Muscle of back (tissue), 13 donors: ENCODE measurements at places on chromosomes 11 and 22.
A peak's percentile ranks its signal among the peaks of the same experiment; 100 is the strongest.

DNA sequence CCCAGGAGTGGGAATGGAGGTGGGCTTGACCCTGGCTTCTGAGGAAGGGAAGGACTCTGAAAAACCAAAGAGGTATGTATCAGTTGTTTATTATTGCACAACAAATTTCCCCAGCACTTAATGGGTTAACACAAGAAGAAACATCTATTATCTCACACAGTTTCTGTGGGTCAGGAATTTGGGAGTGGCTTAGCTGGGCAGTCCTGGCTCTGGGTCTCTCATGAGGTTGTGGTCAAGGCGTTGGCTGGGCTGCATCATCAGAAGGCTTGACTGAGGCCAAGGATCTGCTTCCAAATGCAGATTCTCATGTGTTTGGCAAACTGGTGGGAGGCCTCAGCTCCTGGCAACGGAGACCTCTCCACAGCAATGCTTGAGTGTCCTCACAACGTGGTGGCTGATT, 17.5 kb upstream of the SMIM38 start:
- DNase-seq, result no peak

- DNase-seq, result no peak
Observed at GRCh38 chr22:41028841-41029240, 63.6 kb upstream of the EP300 start.

- peak; percentile 51 for DNase-seq
Observed at GRCh38 chr11:99015634-99016454, 4.9 kb upstream of the CNTN5 start.

DNA sequence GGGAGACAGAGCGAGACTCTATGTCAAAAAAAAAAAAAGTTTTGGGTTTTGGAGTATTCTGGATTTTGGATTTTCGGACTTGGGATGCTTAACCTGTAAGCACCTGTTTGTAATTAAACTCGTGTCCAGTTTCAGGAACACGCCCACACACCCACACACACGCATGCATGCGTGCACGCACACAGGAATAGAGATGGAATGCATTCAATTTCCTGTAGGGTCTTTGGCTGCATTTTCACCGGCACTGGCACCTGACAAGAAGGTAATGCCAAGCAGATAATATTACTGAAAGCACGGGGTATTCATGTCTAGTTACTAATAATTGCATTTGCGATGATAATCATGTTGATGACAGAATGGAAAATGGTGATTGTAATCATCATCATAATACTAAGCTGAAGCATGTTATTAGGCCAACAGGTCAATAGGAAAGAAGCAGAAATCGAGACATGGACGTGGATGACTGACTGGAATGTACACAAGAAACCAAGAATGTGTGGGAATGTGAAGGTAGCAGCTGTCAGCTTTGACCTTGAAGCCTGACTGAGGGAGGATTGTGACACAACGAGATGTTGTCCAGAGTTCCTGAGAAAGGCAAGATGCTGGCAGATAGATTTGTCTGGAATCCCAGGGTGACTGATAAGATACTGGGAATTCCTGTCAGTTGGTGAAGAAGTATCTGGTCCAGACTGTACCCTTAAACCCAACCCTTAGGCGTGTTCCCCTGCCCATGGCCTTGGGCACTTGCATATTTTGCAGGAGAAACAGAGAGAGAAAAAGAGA, 108.6 kb downstream of the SYN3 start:
- no peak for DNase-seq

DNA sequence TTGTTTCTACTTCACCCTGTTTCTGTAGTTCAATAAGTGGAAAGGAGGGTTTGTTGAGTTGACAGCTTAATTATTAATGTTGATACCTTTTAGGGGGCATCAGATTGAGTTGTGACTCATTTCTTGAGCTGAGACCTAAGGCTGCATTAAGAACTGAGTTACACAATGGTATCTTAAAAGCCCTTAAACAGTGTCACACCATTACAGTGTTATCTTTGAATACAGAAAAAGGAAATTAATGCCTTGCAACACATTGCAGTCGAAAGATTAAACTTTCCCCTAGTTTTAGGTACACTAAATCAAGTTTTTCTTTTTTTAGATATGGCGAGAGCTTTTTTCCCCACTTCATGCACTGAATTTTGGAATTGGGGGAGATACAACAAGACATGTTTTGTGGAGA, 16.7 kb downstream of the PAFAH1B2 start:
- no peak for DNase-seq

GRCh38 chr11:123321636-123322035, 108.4 kb upstream of the GRAMD1B start:
- DNase-seq, result no peak

- DNase-seq, result no peak
Observed at GRCh38 chr22:43953988-43954785, 1.1 kb upstream of the SAMM50 start.

DNA sequence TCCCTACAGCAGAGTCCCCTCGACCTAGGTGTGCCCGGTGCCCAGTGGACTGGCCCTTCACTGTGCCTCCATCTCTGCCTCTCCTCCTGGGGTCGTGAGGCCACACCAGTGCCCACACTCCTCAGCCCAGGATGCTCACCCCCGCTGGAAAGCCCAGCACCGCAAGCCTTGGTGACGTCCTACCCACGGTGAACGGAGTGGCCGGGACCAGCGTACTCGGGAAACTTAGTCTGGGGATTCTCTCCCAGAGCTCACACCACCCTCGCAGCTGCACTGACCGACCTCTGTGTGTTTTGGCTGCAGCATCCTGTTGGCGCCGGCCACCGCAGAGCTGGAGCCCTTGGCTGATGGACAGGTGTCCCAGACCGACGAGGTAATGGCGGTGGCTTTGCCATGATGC, 35.5 kb upstream of the KRTAP5-7 start:
- no peak for DNase-seq

- DNase-seq, result no peak
Observed at GRCh38 chr11:128283451-128283850, 303.9 kb downstream of the ETS1 start.

- DNase-seq, result no peak
Observed at GRCh38 chr11:45386972-45387371, 100.8 kb upstream of the SYT13 start.

DNA sequence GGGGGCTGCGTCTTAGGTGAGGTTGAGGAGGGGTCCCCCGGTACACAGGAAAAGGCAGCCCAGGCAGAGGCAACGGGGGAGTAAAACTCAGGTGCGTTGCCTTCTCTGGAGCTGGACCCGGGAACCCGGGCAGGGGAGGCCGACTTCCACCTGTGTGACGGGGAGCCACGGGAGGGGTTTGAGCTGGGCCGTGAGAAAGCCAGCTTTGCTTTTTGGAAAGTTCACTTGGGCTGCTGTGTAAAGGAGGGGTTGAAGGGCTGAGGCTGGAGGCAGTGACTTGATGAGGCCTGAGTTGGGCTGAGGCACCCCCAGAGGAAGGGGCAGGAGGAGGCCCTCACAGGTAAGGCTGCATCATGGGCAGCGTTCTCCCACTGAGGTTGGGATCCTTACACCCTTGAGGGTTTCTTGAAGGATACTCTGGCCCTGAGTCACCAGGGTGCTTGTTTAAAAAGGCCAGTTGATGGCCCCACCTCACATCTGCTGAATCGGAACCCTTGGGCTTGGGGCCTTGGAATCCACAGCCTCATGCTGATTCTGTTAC, 47.2 kb downstream of the CHRDL2 start:
- DNase-seq, result no peak

DNA sequence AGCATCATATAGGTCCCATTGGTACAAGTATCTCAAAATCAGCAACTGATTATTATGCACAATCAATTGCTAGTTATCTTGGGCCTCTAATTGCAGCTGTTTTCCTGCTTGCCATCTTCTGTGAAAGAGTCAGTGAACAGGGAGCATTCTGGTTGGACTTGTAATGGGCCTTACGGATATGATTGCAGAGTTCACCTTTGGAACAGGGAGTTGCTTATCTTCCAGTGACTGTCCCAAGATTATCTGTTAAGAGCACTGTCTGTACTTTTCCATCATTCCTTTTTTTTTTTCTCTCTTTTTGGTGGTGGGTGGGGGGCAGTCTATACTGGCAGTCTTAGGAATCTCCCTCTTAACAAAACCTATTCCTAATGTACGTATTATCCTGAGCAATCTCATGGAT, 17.8 kb downstream of the OR8G5 start:
- no peak for DNase-seq
